ENCODE measurements at places on chromosomes 13 and 19.

GRCh38 chr13:79771493-79771892 lies 290.5 kb downstream of the NDFIP2 start:
- no peak for DNase-seq

DNA sequence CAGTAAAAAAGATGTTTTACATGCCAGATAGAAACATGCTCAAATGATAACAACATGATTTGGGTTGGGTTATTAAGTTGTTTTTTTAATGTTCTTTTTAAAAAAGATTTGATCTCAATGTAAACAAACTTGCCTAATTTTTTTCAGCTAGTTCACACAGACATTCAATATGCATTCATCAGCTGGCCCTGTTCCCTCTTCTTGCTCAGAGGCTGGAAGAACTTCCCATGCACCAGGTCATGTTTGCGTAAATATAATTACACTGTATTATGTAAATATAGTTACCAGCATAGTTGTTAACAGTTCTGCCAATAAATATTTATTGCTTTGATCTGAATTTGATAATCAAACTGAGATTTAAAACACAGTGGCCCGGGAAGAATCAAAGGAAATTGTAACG lies 70.6 kb downstream of the ATP11A start:
- DNase-seq = peak; percentile 15

DNA sequence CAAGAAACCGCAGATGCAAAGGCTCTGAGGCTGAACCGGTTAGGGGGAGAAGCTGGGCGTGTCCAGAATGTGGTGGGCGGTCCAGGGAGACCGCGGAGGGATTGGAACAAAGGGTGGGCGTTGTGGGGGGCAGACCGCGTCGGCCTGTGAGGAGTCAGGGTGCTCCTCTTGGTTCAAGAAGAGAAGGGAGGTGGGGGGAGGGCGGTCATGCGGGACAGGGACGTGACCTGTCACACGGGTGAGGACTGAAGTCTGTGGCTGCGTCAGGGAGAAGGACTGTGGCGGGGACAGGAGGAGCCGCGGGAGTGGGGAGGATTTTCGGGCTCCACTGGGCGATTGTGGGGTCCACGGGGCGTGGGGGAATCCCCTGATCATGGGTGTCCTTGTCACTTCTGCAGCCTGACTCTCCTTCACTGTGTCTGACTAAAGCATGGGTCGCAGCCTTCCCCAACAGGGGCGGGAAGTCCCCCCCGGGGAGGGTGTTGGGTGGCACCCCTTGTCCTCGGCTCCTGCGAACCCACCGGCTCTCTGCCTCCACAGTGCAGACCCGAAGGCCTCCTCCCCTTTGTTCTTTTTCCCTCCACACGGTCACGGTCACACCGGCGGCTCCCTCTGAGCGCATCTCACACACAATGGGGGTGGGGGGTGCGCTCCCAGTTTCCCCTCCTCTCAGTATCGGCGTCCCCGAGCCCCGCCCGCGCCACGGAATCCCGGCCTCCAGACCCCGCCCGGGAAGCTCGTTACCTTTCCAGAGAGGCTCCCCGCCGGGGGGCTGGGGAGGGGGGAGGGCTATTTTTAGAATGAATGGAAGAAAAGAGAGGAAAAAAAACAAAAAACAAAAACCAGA lies 16.4 kb upstream of the KCNN1 start:
- no peak for DNase-seq

- no peak for DNase-seq
Measured at GRCh38 chr19:5973867-5974635, 3.9 kb downstream of the RANBP3 start.

DNA sequence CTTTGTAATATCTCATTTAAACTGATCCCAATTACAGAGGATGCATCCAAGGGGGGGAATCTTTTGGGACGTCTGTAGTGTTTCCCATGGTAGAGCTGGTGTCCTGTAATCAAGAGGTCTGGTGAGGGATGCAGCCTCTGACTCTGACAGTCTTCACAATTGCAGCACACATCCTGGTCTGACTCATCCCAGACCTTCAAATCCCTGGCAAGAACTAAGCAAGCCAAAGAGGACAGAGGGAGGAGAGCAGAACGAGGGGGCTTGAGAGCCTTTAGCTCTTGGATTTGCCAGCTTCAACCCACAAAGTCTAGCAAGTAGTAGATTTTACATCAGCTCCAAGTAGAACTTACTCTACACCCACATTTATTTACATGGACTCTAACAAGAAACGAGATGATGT lies 17.3 kb upstream of the FCGBP start:
- peak; percentile 33 for DNase-seq

DNA sequence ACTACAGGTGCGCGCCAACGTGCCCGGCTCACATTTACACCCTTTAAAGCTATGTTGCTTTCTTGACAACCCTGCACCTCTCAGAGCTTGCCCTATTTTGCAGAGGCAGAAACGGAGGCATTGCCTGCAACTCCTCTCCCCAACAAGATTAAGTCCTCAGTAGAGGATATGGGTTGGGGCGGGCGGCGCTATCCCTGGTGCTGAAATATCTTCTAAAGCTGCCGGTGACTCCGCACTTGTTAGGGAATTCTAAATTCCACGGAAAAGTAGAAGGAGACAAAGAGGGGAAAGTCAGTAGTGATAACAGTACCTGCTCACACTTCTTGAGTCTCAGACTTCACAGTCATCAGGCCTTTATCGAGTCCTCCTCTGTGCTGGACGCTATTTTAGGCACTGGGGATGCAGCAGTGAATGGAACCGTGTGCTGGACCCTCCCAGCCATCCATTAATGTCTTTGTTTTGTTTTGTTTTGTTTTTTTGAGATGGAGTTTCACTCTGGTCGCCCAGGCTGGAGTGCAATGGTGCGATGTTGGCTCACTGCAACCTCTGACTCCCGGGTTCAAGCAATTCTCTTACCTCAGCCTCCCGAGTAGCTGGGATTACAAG lies 18.0 kb downstream of the SLC5A5 start:
- DNase-seq = no peak

- peak; percentile 84 for DNase-seq
Measured at GRCh38 chr19:36041831-36042230, 9.2 kb upstream of the CLIP3 start.

DNA sequence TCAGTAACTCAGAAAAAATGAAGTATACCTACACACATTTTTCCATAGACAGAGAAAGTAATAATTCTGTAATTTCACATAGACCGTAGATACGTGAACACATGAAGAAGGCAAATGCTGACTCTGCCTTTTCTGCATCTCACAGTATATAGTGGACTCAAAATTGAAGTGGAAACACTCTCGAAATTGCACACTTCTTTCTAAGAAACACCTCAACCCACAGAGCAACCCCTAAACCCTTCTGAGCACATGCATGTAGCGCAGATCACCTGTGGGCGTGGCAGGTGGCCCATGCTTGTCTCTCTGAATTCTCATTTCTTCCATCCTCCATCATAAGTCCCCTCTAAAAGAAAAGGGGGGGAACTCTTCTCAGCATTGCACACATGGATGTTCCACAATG lies 34.7 kb downstream of the COL4A1 start:
- no peak for DNase-seq

- DNase-seq = no peak
Measured at GRCh38 chr13:39020853-39021462, 16.9 kb downstream of the PROSER1 start.

DNA sequence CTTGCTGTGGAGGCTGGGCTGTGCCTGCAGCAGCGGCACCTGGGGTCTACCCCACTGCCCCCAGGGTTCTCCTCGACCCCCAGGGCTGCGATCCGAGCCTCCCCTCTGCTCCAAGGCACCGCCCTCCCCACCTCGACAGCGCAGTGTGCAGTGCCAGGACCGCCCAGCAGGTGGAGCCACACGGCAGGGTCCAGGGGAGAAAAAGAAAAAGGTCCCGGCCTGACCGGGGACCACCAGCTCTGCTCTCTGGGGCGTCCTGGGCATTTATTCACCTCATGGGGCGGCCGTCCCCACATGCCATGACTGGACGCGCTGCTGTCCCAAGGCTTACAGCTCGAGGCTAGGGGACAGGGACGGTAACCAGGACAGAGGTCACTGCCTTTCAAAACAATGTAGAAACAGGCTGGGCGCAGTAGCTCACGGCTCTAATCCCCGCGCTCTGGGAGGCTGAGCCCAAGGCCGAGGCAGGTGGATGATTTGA lies 10.6 kb downstream of the REXO1 start:
- DNase-seq = no peak

DNA sequence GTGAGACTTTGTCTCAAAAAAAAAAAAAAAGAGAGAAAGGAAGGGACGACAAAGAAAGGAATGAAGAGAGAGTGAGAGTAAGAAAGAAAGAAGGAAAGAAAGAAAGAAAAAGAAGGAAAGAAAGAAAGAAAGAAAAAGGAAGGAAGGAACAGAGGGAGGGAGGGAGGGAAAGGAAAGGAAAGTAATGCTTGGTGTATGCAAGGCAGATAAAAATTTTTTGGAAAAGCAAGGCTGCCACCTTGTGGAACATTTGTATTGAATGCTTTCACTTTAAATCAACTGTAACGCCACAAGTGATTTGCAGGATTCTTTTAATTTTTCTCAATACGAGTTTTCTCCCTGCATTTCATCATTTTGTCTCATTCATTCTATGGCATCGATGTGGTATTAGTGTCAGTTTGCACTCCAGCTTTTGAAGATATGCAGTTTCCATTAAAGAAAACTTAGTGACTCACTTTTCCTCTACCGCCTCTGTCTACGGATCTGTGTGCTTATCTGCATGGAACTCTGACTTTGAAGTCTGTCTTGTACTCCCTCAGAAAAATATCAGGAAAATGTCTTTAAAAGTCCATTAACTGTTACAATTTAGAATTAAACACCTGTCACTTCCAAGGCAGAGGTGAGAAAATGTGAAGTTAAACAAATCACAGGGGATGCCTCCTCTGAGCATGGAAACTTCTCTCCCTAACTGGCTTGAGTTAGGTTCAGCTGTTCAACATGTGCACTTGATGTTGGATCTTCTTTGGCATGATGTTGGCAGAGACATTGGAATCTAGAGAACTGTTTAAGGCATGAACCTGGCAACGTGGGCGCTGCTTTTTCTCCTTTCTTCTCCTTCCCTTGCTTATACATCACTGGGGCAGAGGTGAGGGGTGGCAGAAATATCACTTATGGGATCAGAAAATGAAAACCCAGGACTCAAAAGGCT lies 20.0 kb upstream of the ZDHHC20 start:
- DNase-seq = peak; percentile 62

- no peak for DNase-seq
Measured at GRCh38 chr19:11018179-11018578, 57.3 kb downstream of the SMARCA4 start.

Measured in HCEC 1CT (cell line).